Left ventricle myocardium superior (tissue), 1 donor: ENCODE measurements at places on chromosomes 3 and 15.

GRCh38 chr3:35640190-35641165, 1.2 kb downstream of the ARPP21 start:
- no peak for DNase-seq

- DNase-seq: no peak
These were observed 2.4 kb downstream of the ACAP2 start for GRCh38 chr3:195440379-195440778.

- no peak for DNase-seq
These were observed 41.4 kb downstream of the OSTN start for GRCh38 chr3:191240486-191240885.

- DNase-seq: no peak
These were observed 62.5 kb downstream of the VPS13C start for GRCh38 chr15:61997786-61998185.

- DNase-seq: no peak
These were observed 76.6 kb upstream of the LINGO1 start for GRCh38 chr15:77709135-77709886.

- DNase-seq: no peak
These were observed 263.8 kb upstream of the ATP10A start for GRCh38 chr15:26126819-26127387.

- no peak for DNase-seq
These were observed 135.0 kb downstream of the VPS8 start for GRCh38 chr3:184946917-184947316.

DNA sequence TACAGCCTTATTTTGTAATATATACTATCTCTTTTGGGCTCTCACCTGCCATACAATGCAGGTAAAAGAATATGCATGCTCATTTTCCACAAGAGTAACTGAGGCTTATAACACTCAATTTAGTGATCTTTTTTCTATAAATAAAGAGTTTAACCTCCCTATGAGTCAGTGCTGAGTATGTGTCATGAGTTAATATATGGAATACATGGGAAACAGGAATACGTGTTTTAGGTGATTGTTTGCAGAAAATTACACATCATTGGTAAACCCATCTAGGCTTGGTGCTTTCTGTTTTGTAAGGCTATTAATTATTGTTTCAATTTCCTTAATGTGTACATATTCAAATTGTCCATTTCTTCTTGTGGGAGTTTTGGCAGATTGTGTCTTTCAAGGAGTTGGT, 411.3 kb downstream of the GRM7 start:
- DNase-seq: no peak

- DNase-seq: peak; percentile 49
These were observed 4.6 kb downstream of the ANXA2 start for GRCh38 chr15:60392986-60393790.

DNA sequence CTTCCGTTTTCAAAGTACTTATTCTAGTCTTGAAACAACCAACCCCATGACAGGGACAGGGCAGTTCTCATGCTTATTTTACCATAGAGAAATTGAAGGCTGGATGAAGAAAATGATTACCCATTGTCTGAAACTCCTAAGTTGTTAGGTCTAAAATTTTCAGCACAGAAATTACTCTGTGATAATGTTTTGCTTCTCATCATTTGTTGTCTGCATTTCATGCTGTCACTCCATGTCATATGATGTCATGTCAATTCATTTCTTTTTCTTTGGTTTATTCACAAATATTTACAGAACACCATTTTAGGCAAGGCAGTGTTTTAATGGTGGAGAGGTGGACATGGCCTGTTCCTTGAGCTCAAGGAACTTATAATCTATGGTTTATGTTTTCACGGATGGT, 98.2 kb upstream of the RASGRP1 start:
- DNase-seq: no peak

DNA sequence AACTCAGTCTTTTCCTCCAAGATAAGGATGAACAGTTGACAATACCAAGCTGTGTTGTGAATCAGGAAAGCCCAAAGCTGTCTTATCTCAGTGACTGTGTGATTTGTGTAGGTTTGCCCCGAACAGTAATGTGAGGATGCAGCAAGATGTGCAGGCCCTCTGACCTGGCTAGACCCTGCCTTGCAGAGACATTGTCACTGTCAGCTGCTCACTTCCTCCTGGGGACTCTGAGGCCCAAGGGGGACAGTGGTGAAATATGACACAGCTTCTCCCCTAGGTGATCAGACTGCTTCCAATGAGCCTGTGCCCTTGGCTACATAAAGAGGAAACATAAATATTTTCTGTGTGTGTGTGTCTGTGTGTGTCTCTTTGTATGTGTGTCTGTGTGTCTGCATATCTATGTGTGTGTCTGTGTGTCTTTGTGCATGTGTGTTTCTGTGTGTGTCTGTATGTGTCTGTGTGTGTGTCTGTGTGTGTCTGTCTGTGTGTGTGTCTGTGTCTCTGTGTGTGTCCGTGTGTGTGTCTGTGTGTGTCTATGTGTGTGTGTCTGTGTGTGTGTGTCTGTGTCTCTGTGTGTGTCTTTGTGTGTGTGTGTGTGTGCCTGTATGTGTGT, 21.7 kb downstream of the LRRK1 start:
- no peak for DNase-seq

DNA sequence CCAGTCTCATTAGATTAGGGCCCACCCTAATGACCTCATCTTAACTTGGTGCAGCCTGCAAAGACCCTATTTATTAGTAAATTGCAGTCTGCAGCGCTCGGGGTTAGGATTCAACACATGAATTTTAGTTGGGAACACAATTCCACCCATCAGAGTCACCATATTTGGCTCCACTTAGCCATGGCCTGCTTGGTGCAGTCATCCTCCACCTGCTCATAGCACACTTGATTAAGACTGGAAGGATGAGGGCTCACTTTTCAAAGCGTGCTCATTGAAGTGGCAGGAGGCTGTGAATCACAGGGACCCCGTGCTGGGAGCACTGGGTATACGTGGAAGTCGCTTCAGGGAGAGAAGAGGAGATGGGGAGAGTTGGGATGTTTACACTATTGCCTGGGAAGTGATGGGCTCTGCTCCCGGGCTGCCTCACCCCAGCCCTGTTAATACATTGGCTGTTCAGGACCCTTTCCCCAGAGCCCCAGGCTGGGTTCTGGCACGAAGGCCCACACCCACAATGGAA, 68.2 kb downstream of the ASB7 start:
- no peak for DNase-seq

DNA sequence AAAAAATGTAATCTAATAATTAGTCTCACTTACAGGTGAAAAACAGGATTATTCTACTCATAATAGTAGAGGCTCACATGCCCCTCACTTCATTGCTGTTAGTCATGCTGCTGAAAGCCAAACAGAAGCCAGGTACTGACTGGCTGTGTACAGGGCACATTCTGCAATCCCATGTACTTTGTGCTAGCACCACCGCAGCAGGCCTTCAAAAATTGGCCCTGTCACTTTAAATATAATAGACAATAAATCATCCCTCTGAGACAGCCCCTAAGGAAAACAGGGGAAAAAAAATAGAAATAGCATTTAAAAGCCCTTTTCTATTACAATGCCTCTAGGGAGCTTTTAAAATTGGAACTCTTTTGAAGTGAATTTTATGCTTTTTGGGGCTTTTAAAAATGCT, 723.8 kb downstream of the TUSC7 start:
- no peak for DNase-seq
